ENCODE measurements at places on chromosomes 3 and 15.

DNA sequence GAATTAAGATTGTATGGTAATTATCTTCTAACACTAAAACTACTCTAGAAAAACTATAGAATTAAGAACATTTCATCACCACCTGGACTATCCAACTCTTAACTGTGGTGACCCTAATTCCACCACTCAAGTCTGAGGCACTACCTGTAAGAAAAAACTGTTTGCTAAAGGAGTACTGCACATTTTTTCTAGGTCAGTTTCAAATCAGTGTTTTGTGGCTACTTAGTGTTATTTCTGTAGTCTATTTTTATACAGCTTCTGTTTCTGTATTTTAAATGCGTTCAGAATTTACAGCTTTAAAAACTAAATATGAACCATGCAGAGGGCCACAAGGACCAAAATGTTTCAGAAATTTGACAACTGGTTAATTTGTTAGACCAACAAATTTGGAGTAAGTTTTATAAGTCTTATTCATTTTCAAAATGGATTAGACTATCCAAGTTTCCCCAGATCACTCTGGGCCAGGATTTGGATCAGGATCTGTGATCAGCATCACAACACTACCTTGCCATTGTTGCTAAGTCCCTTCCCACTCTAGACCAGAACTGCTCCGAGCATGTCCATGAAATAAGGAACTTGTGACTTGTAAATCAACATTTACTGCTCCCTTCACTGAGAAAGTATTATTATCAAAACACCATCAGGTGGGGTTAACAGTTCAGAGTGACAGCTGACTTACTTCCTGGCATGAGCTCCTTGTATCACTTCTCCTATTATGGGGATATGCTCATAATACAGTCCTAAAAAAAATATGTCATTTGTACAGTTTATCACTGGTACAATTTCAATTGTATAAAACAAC, 8.6 kb downstream of the GLT8D1 start:
- DNase-seq: no peak

GRCh38 chr15:70240082-70240481, 142.4 kb upstream of the TLE3 start:
- no peak for DNase-seq

GRCh38 chr15:52037889-52038505, 19.0 kb downstream of the MAPK6 start:
- no peak for DNase-seq

- peak; percentile 34 for DNase-seq
These were observed 287.5 kb downstream of the MAGI1 start for GRCh38 chr3:65751123-65751700.

GRCh38 chr15:90232941-90233386, 777 bp downstream of the CIB1 start:
- DNase-seq: peak; percentile 17

GRCh38 chr3:56969851-56970250, 90.6 kb upstream of the SPATA12 start:
- no peak for DNase-seq

DNA sequence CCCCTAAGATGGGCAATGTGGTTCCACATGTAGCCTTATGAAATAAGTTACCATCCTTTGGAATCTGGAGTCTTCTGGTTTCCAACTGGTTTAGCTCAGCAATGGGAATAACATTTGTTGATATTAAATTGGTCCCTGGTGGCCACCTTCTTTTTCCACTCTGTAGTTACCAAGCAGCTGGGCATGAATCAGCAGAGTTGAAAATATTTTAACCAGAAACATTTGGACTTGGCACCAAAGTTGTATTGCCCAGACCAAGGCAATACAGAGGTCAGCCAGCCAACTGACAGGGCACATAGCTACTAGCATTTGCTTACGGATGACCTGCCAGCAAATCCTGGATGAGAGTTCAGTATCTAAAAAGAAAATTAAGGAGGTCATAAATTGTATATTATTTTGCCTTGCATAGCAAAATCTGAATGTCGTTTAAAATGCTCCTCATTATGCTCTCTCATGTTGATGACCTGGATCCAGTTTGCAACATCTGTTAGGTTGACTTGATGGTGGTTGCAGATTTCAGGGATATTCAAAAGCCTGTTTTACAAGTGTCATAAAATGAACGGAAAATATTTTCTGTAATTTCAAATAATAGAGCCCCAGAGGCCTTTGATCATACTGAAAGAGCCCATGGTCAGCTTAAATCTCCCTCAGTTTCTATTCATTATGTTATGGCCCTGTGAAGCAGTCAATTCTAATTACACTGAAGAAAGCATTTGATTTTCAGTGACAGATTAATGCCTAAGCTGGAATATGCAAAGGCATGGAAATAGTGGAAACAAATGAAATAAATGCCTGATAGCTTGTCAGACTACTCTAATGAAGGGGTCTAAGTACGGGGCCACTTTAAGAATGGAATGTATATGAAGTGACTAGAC, 54.6 kb downstream of the PPM1L start:
- no peak for DNase-seq

- peak; percentile 58 for DNase-seq
These were observed 47.9 kb downstream of the CORO2B start for GRCh38 chr15:68626739-68627138.

DNA sequence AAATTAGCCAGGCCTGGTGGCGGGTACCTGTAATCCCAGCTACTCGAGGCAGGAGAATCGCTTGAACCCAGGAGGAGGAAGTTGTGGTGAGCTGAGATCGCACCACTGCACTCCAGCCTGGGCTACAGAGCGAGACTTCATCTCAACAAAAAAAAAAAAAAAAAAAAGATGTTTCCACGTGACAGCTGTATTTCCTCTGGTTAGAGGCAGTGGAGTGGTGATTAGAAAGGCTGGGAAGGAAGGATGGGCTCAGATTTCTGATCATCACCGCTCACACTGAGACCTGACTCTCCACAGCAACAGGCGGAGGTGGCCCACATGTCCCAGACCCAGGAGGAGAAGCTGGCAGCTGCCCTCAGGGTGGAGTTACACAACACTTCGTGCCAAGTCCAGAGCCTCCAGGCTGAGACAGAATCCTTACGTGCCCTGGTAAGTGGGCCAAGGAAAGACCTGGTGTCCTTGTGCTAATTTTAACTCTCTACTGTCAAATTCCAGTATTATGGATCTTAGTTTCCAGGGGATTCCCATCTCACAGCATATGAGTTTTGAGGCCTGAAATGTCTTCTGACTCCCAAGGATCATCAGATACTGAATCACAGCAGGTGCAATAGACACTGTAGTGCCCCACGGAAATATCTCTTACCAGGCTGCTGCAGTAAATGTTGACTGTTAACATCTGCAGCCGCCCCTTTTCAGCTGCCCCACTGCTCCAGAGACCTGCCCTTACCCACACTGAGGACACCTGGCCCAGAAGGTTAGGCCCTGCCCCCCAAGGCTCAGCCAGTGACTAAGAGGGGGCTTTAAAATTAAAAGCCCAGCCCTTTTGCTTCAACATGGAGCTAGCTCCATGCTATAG, 66.9 kb downstream of the BFSP2 start:
- no peak for DNase-seq

GRCh38 chr3:125594125-125594524, 1.2 kb downstream of the OSBPL11 start:
- DNase-seq: no peak

- no peak for DNase-seq
These were observed 77.1 kb upstream of the ATP11B start for GRCh38 chr3:182716114-182716688.

DNA sequence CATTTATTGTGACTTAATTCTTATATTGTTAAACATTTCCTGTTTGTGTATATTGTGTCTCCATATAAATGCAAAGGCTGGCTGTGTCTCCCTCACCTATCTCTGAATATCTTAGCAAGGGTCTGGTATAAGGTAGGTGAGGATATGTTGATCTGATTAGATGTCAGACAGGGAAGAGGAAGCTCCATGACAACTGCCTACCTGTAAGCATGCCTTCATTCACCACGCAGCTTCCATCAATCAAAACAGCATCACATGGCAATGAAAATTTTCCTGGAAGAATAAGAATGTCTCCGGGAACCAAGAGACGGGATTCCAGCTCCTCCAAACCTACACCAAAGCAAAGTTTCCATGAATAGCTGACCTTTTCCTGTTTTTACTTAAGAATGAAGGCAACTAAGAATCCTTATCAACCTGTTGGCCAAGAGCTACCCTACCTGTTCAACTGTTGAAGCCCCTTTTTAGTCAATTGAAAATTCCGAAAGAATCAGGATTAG, 34.8 kb downstream of the ATP13A5 start:
- no peak for DNase-seq

DNA sequence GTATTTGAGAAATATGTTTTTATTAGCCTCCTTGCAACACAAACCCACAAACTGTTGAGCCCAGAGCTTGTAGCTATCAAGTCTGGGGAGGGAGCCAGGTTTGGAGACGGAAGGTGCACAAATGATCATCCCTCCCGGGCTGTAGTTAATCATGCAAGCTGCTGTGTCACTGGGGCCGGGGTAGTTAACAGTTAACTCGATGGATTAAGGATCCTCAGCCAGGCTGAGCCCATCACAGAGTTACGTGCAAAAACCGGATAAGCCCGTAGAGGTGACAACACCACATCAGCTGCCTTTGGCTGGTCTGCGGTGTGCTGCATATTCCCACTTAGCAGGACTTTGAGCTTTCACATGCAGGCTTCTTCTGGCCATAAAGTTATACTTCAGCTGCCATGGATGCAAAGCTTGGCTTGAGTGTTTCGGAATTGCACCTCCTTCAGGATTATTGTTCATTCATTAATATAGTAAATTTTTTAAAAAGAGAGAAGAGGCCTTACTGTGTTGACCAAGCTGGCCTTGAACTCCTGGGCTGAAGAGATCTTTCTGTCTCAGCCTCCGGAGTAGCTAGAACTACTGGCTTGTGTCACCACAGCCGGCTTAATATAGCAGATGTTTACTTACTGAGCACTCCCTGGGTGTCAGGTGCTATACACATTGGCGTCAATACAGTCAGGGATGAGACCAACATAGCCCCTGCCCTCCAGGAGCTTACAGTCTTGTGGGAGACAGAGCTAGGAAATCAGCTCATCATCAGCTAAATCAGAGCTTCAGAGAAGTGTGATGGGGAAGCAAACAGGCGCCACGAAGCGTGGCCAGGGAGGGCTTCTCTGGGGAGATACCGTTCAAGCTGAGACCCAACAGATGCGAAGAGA, 226.8 kb upstream of the BHLHE40 start:
- peak; percentile 10 for DNase-seq

DNA sequence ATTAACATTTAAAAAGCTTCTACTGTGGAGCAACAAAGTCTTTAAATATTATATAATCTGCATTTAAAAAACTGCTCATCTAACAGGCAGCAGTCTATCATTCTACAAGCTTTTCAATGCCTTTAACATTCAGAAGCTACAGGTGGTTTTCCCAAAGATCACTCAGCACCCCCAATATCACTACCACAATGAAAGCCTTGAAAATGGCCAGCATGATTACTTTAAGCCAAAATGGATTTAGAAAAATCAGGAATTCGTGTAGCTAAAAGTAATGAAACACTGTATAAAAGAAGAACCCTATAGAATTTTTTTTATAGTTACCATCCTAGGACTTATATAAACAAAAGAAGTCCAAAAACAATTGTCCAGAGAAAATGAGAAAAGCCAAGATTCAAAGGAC, 400.4 kb downstream of the TIGIT start:
- DNase-seq: no peak

GRCh38 chr3:53545310-53545995, 51.0 kb downstream of the CACNA1D start:
- DNase-seq: no peak

GRCh38 chr15:92683511-92683834, 27.9 kb upstream of the FAM174B start:
- DNase-seq: no peak

DNA sequence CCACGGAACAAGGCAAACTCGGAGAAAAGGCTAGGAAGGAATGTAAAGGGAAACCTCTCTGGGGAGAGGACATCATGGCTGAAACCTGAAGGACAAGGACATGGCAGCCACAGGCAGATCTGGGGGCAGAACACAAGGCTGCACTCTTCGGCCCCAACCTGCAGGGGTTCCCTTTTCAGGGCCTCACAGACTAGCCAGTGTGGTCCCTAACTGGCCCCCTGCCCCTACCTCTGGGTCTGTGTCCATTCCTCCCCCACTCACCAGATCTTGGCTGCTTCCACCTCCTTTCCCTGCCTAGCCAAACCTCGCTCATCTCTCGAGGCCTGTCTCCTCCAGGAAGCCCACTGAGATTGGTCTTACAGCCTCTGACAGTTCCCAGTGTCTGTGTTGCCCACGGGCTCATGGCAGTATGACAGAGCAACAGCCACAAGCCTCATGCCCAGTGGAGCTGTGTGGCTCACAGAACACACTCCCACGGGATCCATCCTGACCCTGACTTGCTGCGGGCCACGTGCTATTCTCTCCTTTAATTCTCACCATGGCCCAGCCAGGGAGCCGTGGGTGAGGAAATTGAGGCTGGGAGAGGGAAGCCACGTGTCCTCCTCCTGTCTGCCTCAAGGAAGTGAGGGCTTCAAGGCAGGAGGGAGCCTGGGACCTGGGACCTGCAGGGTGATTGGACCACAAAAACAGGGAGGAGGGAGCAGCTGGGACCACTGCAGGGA, 26.5 kb downstream of the WNT7A start:
- DNase-seq: no peak

DNA sequence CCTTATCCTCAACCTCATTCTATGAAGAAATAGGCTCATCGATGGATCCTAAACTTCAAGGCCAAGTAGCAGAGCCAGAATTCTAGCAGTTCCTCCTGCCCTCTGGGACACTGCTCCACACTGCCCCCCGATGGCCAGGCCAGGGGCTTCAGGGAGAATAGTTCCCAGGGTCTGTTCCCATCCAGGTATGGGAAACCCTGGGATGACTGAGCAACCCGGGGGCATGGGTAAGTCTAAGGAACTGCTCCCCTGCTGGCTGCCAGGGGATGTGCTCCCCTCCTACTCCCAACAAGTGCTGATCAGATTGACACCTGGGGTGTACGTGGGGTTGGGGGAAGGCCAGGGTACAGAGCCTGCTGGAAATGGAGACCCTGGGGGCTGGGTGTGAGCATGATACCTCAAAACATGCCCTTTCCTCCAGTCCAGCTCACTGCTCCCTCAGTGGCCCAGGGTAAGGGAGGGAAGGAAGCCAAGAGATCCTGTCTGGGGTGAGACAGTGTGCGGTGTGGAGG, 7.6 kb downstream of the ULK3 start:
- peak; percentile 36 for DNase-seq
